ENCODE measurements at places on chromosomes 7 and 10.
A peak's percentile ranks its signal among the peaks of the same experiment; 100 is the strongest.

DNA sequence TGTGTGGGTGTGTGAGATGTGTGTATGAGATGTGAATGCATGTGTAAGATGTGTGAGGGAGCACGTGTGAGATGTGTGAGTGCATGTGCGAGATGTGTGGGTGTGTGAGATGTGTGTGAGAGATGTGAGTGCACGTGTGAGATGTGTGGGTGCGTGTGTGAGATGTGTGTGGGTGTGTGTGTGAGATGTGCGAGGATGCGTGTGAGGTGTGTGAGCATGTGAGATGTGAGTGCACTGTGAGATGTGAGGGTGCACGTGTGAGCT is 31.0 kb downstream of the PPIF start:
- DNase-seq, result no peak

DNA sequence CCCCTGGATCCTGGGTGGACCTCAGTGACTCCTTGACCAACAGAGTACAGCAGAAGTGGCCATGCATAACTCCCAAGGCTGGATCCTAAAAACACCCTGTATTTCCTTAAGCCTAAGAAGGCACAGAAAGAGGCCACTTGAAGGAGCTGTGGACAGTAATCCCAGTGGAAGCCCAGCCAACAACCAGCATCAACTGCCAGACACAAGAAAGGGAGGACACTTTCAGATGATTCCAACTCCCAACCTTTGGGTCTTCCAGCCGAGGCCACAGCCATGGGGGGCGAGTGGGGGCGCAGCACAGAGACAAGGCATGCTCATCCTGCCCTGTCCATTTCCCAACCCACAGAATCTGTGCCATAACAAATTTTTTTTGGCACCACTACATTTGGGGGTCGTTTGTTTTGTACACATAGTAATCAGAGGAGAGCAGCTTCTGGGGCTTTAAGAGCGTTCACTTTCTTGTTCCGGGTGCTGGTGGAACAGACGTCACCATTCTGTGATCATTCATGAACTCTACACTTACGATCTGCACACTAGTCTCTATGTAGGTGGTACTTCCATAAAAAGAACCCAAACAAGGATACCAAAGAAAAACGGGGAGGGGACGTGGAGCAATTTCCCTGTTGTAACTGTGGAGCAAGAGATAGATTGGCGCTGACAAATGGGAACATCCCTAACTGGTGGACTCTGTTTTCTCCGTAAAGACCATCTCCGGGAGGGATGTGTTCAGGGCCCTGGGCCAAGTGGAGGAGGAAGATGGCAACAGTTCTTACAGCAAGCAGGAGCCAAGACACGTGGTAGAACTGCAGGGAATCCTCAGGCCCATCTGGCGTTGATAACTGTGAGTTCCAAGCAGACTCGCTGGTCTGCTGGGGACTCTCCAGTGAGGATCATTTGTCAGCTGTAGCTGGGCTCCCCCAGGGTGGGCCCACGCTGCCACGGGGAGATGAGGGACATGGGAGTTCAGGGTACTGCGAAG is 6.0 kb upstream of the SLC29A3 start:
- DNase-seq, result no peak

GRCh38 chr7:6317797-6318438 is 45.5 kb upstream of the CYTH3 start:
- DNase-seq, result peak; percentile 29

DNA sequence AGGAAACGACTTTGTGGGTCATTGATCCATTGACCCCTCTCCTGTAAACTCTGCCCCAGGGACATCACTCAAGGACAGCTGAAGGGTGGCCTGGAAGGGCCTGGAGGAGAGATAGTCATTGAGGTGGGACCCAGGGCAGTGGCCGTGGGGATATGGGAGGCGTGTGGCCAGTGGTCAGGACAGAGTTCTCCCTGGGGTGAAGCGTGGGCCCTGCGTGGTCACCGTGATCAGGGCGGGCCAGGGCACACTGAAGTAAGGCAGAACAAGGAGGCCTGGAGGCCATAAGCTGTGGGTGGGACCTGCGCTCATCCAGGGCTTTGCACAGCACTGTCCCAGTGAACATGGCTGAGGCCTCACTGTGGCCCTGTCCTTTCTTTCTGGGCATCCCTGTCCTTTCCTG is 177.9 kb downstream of the ZNF248 start:
- DNase-seq, result no peak

- DNase-seq, result no peak
These were observed 3.6 kb downstream of the ADCK2 start for GRCh38 chr7:140676306-140676705.

- no peak for DNase-seq
These were observed 209.6 kb upstream of the VWC2 start for GRCh38 chr7:49563693-49564378.

DNA sequence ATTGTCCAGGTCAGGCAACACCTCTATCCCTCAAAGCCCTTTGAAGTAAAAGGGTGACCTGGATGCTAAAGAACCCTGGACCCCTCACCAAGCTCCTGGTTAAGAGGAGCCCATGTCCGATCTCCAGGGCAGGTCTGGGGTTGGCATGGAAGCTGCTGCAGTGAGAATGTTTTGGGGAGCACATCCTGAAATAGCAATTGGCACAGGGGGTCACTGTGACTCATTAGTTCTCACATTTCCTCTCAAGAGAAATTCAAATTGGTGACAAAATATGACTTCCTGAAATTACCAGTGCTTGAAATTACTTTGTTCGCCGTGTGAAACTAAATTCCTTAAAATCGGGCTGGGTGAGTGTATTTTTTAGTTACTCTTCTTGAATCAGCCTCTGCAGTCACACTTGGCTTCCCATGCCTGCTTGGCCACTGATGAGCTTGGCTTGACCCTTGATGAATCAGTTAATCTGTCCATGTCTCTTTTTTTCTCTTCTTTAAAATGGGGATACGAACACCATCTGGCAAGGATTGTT is 18.8 kb upstream of the ARHGAP22 start:
- DNase-seq, result no peak

- no peak for DNase-seq
These were observed 286.4 kb upstream of the ADARB2 start for GRCh38 chr10:2023687-2024086.

GRCh38 chr7:101818287-101819071 is 1.1 kb downstream of the CUX1 start:
- DNase-seq, result no peak

GRCh38 chr10:132326925-132327324 is 5.1 kb upstream of the LRRC27 start:
- no peak for DNase-seq

DNA sequence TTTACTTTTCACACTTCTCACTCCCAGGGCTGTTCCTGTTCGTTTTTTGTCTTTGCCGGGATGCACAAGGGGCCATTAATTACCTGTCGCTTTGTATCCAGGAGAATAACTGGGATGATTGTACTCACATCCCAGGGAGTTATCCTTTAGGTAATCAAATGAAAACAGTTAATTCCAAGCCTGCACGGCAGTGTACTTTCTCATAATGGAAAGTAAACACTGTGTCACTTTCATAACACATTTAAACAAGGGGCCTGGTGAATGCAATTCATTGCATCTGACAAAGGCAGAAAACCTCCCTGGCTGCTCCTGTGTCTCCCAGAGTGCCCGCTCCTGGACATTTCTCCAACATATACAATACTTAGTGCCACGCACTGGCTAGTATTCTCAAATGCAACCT is 138.7 kb upstream of the CELF2 start:
- no peak for DNase-seq

DNA sequence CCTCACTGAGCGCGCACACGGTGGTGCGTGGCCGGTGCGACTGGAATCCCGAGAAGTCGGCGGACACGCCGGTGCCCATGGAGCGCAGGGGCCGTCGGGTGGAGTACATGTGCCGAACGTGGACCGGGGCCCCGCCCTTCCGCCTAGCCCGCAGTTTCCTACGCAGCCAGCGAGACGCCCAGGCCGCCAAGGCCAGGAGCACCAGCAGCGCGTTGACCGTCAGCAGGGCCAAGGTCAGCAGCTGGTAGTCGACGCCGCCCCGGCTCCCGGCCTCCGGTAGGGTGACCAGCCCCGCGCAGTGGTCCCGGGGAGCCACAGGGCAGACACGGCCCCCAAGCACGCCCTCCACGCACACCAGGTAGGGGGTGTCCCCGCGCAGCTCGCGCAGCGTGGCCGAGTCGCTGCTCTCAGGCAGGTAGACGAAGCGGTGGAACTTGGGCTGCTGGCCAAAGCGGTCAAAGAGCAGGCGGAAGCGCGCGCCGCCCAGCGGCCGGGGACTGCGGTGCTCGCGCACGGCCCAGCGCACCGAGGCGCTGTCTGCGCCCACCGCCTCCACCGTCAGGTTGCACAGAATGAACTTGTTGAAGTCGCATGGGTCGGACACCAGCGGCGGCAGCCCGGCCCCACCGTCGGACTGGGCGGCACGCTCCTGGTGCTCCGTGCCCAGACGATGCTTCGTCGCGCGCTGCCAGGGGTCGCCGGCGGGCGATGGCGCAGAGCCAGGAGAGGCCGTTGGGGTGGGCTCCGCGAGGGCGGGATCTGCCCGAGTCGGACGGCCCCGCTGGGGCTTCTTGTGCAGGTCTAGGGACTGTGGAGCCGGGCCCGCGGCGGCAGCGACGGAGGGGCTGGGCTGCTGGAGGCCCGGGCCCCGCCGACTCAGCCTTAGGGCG is 2.2 kb downstream of the TRIL start:
- peak; percentile 33 for DNase-seq

GRCh38 chr7:69700331-69700730 is 102.1 kb downstream of the AUTS2 start:
- no peak for DNase-seq

GRCh38 chr7:105876964-105877601 is 684 bp upstream of the ATXN7L1 start:
- DNase-seq, result peak; percentile 68

GRCh38 chr10:102642736-102643335 is 1.4 kb upstream of the TRIM8 start:
- peak; percentile 47 for DNase-seq

- no peak for DNase-seq
These were observed 93.0 kb upstream of the NPS start for GRCh38 chr10:127456122-127456521.
